Occipital lobe (tissue), 3 donors: ENCODE measurements at places on chromosomes 3 and 15. TPM values are rescaled to one million over a fixed set of nuclear protein-coding genes. Genes with fewer than 3 reads are reported as not detected.

Gene LRRC58
- total RNA-seq = 32.6 TPM

Gene TGM4
- total RNA-seq = not detected

Gene ZNF774
- total RNA-seq = 6.1 TPM

Gene BFSP2
- total RNA-seq = 1.1 TPM

Gene ITIH4
- total RNA-seq = 2.8 TPM

GRCh38 chr3:35744419-35744818 lies 105.1 kb downstream of the ARPP21 start:
- no peak for DNase-seq

- DNase-seq = no peak
Measured at GRCh38 chr3:41863024-41863423, 98.9 kb downstream of the ULK4 start.

- no peak for DNase-seq
Measured at GRCh38 chr15:59686389-59686788, 2.7 kb downstream of the BNIP2 start.

GRCh38 chr3:150300852-150301517 lies 107.1 kb upstream of the TSC22D2 start:
- no peak for DNase-seq

GRCh38 chr15:50148362-50148963 lies 29.4 kb upstream of the ATP8B4 start:
- no peak for DNase-seq

DNA sequence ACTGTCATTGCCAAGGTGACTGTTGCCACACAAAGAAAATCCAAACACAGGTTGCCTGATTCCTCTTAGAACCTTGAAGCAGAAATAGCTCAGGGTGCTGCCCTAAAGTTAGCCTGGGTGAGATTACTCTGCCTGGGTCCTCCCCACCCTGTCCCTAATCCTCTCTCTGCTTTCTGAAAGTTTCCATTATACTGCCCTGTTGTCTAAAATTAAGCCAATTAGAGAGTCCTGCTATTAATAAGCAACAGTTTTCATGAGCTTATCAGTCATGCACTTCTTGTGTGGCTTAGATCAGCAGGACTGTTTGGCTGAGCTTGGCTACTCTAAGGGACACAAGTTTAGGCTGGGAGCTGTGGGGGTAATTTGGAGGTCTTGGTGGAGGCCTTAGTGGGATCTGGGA lies 334.7 kb upstream of the LRRFIP2 start:
- DNase-seq = no peak

- DNase-seq = no peak
Measured at GRCh38 chr3:111906656-111907055, 47.6 kb downstream of the PHLDB2 start.

- no peak for DNase-seq
Measured at GRCh38 chr3:183818041-183818620, 7.2 kb downstream of the MAP6D1 start.

DNA sequence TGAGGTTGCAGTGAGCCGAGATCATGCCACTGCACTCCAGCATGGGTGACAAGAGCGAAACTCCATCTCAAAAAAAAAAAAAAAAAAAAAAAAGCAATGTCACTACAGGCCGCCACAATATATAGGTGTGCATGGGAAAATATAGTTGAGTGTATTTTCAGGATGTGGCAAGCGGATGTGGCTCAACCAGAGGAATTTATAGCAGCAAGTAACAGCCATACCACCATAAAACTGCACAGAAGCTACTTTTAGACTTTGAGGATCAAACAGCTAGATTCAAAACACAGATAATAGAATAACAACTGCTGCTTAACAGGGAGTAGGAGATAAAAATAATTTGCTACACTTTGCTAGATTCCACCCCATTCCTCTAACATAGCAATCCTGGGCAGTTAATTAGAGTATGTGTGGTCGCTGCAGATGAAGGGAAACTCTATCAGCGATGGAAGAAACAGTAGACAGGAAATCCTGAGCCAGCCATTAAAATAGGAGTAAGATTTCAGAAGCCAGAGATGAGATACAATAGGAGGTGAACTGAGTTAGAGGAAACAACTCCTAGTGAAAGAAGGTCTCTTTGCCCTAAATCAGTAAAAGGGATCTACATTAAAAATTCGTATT lies 318.7 kb upstream of the STT3B start:
- no peak for DNase-seq
